ENCODE measurements at places on chromosomes 1 and 21.

- no peak for DNase-seq
Measured at GRCh38 chr21:45549626-45550463, 7.6 kb upstream of the SLC19A1 start.

- DNase-seq: peak; percentile 1
Measured at GRCh38 chr1:60978421-60979357, 103.7 kb upstream of the NFIA start.

DNA sequence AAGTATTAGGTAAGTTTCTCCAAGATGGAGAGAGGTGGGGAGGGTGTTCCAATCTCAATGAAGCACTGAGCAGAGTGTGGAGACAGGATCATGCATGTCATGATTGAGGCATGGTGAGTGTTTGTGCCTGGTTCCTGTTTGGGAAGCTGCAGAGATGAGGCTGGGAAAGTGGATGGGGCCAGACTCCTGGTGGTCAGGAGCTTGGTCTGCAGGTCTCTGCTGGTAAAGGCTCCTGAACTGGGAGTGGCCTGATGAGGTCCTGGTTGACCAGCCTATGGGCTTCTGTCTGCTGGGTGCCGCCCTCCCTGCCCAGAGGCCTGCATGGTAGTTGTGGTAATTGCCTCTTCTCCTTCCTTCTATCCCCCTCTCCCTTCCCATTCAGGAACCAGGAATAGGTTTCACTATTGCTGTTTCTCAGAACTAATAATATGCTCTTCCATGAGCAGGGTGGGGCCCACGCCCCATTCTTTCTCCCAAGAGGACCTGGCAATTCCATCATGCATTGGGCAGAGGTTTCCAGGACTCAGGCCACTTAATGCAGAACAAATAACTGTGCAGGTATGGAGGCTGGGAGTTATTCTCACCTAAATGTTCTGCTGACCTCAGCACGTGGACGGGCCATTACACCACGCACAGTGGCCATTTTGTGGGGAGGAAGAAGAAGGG, 24.5 kb downstream of the PROK1 start:
- no peak for DNase-seq

DNA sequence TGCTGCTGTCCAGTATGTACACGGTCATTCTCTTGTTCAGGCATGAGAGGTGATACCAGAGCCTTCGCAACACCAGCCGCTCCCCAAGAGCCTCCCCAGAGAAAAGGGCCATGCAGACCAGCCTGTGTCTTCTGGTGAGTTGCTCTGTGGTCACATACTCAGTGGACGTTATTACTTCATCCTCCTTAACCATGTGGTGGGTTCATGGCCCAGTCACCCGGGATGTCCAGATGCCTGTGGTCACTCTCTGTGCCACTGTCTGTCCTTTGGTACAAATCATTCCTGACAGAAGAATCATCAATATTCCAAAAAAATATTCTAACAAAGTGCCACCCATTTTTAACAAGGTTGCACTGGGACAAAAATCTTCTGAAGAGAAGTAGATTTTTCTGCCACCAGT, 8.8 kb upstream of the ZNF124 start:
- DNase-seq: no peak

DNA sequence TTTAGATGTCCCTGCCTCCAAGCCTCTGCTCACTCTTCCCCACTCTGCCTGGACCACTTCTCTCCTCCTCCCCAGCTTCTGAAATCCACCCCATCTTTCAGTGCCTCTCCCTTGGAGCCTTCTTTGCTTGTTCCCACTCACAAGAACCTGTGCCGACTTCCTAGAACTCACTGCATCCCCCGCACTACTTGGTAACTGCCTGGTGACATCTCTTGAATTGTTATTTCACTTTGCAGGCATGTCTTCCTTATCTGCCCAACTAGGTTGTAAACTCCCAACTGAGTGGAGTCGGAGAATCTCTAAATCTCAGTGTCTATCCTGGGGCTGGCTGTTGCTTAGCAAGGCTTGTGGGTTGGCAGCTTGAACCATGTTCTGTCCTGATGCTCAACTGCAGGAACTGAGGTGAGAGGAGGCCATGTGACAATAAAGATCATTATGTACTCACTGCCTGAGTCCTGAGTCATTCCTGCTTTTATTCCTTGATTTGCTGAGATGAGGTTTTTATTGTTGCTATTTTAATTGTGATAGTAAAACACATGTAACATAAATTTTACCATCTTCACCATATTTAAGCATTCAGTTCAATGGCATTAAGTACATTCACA, 3.9 kb downstream of the KPRP start:
- DNase-seq: no peak

- DNase-seq: no peak
Measured at GRCh38 chr1:154434346-154435085, 29.4 kb downstream of the IL6R start.

GRCh38 chr1:112363636-112364035, 32.4 kb upstream of the CTTNBP2NL start:
- DNase-seq: no peak

GRCh38 chr1:31934706-31935629, 3.2 kb downstream of the PTP4A2 start:
- DNase-seq: no peak

GRCh38 chr1:167871331-167871730, 42.6 kb downstream of the ADCY10 start:
- no peak for DNase-seq

DNA sequence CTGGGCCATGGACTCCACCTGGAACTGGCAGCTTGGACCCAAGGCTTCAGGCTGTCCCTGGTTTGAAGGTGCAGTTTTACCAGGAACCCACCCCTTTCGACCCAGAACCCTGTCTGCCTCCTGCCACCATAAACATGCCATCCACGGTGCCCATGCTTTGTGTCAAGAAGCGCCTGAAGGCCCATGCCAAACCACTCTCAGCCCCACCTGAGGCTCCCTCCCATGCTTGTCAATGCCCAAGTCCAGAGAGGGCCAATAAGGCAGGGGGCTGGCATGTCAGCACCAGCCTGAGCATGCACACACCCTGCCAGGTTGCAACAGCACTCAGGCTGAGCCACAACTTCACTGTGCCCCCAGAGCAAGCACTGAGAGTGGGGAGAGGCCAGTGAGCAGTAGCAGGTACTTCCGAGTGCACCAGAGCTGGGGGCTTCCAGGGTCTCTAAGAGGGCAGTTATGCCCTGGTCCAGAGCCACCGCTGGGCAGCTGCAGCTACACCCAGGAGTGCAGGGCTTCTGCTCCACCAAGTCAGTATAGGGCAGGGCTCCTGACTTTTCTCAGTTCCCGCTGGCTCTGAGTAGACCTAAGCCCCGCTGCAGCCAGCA, 1256.0 kb downstream of the AMY1C start:
- DNase-seq: no peak

DNA sequence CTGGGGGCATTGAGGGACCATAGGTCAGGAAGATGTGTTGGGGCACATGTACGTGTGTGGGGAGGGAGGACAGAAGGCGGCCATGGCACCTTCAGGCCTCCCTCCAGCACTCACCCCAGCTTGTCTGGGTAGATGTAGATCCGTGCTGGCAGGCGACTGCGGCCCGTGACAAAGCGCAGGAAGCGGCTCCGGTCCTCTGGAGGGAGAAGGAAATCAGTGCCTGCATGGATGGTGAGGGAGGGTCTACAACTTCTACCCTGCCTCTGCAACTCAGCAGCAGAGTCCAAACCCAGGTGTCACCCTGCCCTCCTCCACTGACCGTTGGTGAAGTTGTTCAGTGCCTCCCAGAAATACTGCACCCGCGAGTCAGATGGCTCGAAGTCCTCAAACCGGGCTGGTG, 7.4 kb downstream of the HECTD3 start:
- DNase-seq: no peak

- no peak for DNase-seq
Measured at GRCh38 chr1:245386297-245386971, 231.6 kb downstream of the KIF26B start.

GRCh38 chr1:16925635-16926490, 4.1 kb downstream of the CROCC start:
- DNase-seq: no peak

DNA sequence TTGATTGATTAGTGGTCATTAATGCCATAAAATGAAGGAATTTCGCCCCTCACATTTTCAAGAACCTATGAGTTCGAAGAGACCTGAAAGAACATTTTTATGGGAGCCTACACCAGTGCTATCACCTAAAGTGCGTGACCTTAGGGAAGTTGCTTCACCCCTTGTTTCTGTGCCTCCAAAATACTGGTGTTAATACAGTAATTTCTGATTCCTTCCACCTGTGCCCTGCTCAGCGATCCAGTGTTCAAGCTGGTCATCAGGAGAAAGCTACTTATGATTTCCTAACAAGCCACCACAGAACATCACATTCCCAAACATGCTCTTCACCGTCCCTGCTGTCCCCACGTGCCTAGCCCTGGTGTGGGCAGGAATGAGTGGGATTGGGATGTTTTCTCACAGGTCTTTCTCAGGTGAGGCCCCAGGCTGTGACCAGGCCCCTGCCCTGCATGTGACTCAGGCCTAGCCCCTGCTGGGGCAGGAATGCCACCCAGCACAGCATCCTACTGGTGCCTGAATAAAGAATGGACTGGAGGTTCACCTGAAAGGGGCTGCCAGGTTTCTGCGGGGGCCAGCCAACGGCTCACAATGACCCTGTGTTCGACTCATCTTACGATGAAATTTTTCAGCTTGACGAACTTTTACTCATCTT, 60.3 kb downstream of the CD247 start:
- DNase-seq: no peak

- no peak for DNase-seq
Measured at GRCh38 chr1:178503849-178504248, 7.1 kb upstream of the CLEC20A start.

- DNase-seq: no peak
Measured at GRCh38 chr1:247857985-247858619, 1.1 kb downstream of the TRIM58 start.

GRCh38 chr1:110136911-110137310, 13.4 kb upstream of the SLC6A17 start:
- no peak for DNase-seq

- no peak for DNase-seq
Measured at GRCh38 chr1:115783311-115783710, 14.8 kb upstream of the CASQ2 start.

DNA sequence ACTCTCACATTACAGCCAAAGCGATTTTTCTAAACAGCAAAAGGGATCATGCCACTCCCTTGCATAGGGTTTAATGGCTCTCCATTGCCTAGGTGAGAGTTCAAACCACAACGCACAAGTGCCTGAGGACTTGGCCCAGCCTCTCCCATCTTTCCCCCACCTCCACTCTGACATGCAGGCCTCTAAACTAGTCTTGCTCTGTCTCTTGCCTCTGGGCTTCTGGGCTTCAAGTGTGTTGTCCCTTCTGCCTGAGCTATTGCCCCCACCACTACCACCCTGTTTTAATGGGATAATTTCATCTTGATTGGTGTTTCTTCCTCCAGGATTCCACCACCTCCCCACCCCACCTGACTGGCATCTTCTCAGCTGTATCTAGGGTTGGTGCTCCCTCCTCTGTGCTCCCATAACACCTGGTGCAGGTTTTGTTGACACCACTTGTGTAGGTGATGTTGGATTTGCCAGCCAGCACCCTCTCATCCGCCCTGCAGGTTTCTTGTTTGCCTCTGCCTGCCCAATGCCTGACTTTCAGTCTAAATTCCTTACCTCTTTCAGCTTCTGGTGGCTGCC, 2.7 kb upstream of the ZBTB21 start:
- DNase-seq: no peak

DNA sequence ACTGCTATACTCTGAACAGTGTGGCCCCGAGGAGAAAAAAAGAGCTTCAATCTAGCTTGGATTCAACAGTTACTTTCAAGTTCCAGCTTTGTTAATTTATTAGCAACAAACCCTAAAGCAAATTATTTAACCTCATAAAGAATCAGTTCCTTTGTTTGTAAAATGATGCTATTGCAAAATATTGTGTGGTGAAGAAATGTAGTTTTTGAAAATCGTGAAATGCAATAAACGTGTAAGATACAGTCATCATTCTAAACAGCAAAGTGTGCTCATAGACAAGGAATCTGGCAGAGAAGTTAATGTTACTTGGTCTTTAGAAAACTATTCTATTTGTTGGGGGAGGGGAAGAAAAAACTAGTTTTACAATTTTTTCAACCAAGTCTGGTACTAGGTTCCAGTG, 297.6 kb upstream of the ADGRL4 start:
- no peak for DNase-seq
